ENCODE measurements at places on chromosomes 5 and 9.

- peak; percentile 5 for DNase-seq
Measured at GRCh38 chr5:77015938-77016569, 14.2 kb upstream of the AGGF1 start.

GRCh38 chr9:13508681-13509080, 229.2 kb upstream of the MPDZ start:
- DNase-seq: peak; percentile 83

DNA sequence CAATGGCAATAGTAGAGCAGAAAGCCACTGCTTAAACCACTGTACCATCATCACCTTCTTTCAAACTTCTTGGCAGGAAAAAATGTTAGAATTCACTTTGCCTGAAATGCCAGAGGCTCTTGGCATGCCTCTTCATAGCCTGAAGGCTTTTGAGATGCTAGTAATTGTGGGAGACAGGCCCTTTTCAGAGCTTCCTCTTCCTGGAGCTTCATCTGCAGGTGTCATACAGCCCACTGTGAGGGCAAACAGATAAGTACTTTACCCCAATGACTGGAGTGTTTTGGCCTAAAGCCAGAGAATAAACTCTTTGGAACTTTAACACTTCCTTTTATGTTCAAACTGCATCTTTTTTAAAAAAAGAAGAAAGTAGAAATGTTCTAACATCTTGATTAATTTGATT, 81.3 kb upstream of the TMEM171 start:
- DNase-seq: no peak

DNA sequence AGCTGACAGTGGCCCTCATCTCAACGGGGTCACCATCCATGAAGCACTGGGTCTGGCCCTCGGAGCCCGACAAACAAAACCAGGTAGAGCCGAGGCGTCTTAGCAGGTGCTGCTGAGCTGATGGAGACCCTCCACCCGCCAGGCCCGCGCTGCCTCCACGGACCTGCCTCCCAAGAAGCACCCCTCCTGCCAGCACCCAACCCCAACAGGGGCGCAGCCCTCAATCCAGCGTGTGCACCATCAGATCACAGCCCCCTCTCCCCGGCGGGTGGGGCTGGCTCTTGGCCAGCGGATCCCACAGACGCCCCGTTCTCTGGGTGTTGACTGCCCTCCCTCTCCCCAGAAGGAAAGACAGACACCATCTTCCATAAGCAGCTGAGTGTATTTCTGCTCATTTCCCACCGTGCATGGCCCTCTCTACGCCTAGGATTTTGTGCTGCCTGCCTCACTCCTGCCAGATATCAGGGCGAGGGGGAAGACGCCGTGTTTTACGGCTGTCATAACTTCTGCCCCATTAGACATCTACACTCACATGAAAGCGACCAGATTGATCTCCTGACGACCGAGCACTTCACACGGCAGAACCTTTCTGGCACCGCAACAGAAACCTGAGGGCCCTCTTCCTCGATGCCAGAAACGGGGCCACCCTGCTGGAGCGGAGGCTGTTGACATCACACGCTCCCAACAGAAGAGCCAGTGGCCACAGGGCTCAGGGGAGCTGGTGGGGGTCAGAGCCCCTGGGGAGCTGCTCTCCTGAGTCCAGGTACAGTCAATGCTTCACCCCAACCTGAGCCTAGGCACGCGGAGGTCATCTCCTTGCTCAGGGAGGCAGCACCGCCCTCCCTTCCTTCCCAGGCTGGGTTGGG, 12.4 kb downstream of the NACC2 start:
- no peak for DNase-seq

DNA sequence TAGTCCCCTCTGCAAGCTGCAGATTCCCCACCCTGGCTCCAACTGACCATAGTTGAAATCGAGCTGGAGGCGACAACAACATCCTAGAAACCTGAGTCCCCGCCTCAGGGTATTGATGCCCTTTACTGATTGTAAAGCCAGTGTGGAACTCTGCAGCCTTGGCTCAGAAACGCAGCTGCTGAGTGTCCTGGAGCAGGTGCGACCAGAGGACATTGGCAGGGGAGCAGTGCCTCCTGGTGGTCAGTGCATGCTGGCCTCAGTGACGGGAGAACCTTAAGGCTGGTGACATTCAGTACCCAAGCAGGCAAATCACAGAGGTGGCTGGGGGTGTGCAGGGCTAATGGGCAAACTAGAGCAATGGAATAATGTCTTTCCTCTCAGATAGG, 20.4 kb upstream of the ZNF354B start:
- DNase-seq: no peak

- DNase-seq: no peak
Measured at GRCh38 chr5:17275289-17276158, 58.1 kb downstream of the BASP1 start.

DNA sequence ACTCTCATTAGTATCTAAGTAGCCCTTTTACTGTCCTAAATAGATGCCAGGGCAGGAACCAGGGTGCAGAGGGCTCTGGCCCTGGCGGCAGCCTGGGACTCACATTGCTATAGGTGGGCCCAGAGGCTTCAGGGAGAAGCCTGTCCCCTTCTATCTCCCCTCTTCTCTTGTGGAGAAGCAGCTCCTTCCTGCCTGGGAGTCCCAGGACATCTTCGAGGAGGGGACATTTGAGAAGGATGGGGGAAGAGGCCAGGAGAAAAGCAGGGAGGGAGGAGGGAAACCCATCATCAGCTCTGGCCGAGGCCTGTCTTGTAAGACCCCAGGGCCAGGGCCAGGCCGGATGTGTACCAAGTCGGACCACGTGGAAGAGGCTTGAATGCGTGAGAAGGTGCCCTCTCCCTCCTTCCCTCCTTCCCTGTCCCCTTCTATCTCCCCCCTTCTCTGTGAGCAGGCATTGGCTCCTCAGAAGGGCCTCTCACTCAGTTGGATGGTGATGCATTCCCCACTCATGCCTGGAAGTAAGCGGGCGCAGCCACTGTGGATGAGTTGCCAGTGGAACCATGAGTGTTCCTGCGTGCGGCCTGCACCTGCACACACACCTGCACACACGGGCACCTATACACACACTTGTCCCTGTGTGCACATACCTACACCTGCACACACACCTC, 20.7 kb upstream of the LPCAT1 start:
- no peak for DNase-seq

DNA sequence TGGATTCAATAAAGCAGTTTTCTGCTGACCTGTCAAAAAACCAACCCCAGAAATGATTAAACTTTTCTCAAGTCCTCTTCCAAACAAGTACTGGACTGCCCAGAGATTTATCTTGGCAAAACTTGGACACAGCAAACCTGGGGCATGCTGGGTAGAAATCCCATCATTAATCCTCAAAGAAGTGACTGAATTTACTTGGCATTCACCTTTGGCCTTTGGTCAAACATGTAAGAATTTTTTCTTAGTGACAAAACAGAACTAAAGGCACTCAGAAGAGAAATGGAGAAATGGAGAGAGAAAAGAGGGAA, 248.6 kb upstream of the NREP start:
- no peak for DNase-seq

GRCh38 chr9:28329323-28329722, 756.0 kb upstream of the C9orf72 start:
- DNase-seq: no peak

GRCh38 chr9:84874022-84874421, 204.5 kb downstream of the NTRK2 start:
- peak; percentile 83 for DNase-seq

DNA sequence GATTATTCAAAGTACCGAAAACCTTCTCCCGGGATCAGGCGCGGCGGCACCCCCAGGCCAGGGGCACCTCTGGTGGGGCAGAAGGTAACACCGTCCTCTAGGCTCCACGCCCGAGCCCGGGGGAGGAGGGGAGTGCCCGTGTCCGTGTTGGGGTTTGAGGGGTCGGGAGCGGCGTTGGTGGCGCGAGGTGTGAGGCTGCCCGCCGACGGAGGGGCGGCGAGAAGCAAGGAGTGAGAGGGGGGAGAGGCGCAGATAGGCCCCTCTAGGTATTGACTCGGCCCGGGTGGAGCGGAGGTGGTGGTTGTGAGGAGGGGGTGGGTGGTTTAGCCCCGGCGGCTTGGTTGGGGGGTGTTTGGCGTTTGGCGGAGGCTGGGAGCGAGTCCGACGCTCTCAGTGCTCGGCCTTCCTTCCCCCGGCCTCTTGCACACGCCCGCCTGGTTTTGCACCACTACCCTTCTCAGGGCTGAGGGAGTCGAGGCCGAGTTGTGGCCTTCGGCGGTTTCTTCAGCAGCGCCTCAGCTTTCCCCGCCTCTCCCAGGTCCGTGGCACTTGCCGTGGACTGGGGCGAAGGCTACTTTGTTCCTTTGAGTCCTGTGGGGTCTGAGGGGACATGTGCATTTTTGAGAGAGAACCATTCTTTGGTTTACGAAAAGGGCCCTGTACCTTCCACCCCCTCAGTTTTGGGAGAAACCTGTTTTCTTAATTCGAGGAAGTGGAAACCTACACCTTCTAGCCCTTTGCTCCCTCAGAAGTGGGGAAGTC, 450 bp downstream of the GPBP1 start:
- peak; percentile 61 for DNase-seq

GRCh38 chr5:7625740-7626139, 225.2 kb downstream of the CFAP90 start:
- DNase-seq: no peak

DNA sequence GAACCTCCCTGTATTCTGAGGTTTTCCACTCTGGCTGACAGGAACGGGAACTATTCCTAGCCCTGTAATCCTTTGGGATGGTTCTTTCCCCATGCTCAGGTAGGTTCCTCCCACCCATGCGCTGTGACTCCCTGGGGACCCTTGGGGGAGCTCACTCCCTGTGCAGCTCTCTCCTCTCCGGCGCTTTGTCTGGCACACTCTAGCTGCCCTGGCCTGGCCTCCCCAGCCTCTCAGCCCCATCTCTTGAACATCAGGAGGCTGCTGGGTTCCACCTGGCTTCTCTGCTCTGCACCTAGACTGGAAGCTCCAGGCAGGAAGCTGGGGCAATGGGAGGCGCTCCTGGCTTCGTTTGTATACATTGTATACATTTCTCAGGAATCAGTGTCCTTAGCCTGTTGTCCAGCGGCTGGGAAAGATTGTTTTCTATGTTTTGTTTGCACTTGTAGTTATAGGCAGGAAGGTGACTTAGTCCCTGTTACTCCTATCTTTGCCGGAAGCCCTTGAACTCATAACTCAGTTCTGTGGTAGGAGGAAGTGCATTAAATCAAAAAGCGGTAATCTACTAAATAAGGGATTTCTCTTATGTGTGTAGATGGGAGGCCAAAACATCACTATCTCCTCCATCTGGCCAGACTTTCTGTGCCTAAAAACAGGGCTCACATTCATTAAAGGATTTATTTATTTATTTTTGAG, 20.4 kb downstream of the SLC25A25 start:
- DNase-seq: no peak

GRCh38 chr9:99905833-99906402, 536 bp upstream of the STX17 start:
- DNase-seq: no peak

DNA sequence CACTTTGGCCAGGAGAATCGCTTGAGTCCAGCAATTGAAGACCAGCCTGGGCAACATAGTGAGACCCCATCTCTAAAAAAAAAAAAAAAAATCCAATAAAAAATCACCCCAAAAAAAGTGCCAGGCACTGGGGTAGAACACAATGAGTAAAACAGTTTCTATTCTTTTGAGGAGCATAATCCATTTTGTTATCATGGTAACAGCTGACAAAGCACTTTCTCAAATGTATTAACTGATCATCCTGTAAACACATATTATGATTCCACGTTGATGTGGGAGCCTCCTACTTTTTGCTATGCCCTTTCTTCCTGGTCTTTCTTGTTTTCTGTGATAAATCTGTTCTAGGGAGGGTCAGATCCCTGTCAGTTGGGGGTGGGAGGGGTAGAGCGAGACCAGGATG, 20.7 kb upstream of the FAM13B start:
- no peak for DNase-seq

DNA sequence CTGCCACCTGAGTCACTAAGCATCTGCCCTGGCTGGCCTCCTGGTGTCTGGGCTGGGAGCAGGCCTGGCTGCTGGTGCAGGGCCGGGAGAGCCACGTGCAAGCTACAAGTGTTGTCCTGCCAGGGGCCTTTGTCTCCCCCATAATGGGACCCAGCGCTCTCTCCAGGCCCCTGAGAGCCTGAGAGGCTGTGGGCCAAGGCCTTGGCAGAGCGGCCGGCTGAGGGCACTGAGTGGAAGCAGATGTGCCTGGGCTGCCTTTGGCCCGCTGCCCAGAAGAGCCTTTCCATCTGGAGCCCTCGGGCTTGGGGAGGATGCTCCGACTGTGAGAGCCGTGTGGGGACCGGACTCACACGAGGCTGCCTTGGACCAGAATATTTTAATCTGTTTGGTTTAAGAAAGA, 185.5 kb downstream of the RGS3 start:
- DNase-seq: no peak

- no peak for DNase-seq
Measured at GRCh38 chr5:113054899-113055298, 78.3 kb downstream of the DCP2 start.

- no peak for DNase-seq
Measured at GRCh38 chr5:168766426-168766700, 187.2 kb upstream of the PANK3 start.

DNA sequence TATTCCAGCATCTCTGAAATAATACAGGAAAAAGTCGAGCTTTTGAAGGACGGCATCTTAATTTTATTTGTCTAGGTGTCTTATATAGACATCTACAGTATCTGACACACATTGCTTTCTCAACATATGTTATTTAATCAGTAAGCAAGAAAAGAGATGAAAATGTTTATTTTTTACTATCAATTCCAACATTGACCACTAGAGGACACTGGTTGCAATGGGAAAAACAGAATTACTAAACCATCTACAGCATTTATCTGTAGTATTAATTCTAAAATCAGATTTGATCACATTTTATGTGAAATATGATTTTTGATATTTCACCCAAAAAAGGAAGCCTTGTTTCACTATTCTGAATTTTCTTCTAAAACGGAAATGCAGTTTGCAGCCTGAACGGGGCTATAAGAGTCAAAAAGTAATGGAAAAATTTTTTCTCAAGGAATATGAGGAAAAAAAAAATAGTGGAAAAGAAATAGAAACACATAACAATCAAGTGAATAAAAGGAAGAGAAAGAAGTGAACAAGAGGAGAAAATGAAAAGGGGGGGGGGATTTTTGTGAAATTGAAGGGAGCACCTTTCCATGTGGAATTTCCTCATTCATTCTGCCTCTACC, 98.6 kb downstream of the OSTF1 start:
- no peak for DNase-seq

DNA sequence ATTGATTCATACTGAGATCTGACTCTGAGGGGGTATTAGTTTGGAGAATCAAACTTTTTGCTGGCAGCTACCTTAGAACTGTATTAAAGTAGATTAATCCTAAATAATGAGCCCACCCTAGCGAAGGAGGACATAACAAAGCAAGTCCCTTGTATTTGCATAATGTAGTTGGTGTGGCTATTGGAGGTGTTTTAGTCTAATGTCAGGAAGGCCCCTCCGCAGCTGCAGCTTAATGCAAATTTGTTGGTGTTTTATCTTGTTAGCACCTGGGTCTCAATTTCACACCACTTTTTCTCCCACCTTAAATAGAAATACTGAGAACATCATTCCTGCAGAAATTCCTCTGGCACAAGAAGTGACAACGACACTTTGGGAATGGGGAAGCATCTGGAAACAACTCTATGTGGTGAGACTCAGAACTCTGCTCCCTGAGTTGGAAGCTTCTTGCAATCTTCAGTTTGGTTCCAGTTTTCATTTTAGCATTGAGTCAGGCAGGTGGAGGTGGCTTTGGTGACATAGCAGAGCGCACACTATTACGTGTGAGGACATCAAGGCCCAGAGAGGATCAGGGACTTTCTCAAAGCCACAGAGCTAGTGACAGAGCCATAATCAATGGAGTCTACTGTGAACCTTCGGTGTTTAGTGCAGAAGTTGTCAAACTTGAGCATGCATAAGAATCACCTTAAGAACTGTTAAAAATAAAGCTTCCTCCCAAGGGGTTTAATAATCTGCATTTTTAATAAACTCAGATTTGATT, 33.9 kb downstream of the DOCK2 start:
- no peak for DNase-seq

Measured in NCI-H748 treated with DMSO at 0.1 percent for 48 hours (cell line).